ENCODE measurements at places on chromosomes 4 and X.

DNA sequence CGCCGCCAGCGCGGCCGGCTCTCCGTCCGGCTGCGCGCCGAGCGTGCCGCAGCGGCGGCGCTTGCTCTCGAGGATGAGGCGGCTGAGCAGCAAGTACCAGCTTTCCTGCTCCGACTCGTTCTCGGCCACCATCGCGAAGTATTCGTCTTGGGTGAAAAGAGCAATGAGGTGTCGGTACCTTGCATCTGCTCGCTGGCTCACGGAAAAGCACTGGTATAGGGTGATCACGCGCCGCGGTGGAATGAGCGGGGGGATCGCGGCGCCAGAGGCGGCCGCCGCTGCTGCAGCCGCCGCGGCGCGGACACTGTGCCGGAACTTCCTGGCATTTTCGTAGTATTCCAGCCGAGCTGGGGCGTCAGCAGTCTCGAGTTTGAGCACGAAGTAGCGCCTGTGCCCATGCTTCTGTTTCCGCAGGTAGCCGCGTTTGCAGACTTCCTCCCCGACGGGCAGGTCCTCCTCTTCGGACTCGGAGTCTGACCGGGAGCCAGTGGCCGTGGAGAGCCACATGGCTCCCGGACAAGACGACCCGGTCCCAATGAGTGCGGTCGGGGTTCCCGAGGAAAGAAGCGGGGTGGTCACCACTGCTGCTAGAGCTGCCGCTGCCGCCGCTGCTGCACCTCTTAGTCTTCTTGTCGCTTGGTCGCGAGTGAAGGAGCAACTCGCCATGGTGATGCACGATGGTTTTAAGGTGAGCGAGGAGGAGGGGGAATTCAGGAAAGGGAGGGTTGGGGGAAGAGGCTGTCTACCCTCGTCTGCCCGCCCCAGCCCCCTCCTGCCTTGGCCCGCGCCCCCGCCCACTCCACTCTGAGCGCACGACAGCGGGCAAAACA, 469 bp downstream of the IRS4 start:
- no peak for DNase-seq

DNA sequence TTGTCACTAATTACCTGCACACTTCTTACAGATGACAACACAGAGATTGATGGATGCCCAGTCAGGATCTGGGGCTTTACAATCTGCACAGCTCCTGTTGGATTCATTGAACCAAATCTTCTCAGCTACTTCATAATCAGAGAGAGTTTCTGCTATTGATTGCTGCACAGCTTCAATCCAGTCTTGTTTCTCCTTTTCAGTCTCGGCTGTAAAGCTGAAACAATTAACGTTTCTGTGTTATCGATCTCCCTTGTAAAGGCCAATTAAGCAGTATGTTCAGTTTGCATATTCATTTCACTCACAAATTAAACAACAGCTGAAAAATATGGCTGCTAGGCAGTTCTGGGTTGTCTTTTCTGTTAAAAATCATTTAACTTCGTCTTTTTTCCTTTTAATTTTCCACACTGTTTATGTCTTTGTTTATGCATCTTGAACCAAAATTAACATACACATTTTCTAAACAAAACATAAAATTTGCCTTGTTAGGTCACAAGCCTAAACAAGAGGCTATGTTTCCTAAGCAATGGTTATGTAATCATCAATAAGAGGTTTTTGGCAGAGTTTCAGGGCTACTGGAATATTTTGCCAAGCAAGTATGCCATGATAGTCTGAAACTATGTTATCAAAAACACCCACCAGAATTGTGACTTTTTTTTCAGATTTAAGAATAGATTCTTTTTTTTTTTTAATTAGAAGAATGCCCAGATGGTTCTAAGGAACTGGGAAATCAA, 79.2 kb downstream of the ARAP2 start:
- no peak for DNase-seq

DNA sequence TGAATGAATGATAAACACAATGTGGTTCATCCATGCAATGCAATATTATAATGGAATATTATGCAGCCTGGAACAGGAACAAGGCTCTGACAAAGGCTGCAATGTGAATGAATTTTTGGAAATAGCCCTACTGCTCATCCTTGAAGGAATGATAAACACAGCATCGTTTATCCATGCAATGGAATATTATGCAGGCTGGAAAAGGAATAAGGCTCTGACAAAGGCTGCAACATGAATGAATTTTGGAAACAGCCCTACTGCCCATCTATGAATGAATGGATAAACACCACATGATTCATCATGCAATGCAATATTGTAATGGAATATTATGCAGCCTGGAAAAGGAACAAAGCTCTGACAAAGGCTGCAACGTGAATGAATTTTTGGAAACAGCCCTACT, 159.4 kb downstream of the CRLF2 start:
- DNase-seq: no peak

DNA sequence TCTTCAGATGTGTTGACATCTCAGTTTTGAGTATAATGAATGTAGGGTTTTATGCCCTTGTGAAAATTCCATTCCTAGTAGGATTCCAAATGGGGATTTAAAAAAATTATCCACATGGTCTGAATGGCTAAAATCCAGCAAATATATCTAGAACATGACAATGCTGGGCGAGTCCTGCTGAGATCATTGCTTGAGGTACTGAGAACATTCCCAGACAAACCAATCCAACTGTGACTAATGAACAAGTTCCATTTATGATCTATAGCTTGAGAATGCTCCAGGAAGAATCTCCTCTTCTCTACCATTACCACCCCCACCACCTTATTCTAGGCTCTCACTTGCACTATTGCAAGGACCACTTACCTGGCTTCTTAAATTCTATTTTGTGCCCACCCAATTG, 77.2 kb upstream of the IL1RAPL2 start:
- DNase-seq: no peak

- DNase-seq: no peak
These were observed 20.6 kb downstream of the PIR start for GRCh38 chrX:15472531-15472930.

DNA sequence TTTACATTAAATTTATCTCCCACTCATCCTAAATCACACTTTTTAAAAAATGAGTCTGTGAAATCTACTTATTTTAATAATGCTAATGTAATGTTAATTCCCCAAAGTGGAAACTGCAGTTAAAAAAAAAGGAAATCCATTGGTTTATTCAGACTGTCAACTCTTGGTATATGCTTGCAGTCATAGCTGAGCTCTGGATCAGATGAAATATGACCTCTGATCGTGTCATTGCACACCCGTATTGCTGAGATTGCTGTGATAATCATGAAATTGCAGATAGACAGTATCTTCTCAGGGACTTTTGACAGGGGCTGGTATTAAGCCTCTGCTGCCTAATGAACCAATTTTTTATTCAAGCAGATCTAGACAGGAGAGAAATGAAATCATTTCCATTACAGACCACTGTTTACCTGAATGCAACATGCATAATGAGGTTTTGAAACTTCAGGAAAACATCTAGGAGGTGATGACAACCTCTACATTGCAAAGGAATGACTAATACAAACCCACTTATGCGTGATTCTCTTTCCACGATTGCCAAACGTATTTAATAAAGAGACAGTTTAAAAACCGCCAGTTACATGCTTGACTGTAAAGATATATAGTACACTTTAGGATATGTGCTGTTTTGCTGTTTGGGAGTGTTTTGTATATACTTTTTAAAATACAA, 138.3 kb upstream of the PUDP start:
- DNase-seq: no peak

DNA sequence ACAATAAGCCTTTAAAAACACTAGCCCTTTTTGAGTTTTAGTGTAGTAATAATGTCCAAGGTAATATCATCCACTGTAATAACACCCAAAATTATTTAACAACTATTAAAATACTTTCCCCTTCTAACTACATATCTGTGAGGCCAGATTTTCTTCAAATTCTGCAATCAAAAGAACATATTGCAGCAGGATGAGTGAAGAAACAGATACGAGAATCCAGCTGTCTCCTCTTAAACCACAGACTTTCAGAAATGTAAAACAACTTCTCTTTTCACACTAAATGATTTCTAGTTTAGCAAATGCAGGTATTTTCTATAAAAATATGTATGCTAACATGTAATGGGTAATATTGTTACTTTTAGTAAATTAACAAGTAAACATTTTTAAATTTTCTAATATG, 148.9 kb downstream of the PRDM5 start:
- DNase-seq: no peak

- DNase-seq: no peak
These were observed 108.5 kb downstream of the ZNF674 start for GRCh38 chrX:46436744-46437143.

DNA sequence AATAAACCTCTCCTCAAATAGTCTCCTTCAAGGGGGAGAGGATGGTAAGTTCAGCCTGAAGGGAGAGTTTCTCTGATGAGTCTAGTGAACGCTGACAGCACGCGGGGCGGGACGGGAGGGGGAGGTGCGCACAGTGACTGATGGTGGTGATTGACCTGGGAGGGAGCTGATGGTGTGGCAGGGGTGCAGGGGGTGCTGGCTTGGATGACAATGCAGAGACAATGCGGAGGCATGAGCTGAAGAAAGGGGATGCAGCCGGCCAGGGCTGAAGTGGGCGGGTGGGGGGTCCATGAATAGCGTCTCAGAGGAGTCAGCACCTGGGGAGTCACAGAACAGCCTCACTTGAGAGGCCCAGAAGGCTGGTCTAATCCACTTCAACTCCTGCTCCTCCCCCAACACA, 142.5 kb upstream of the PJA1 start:
- DNase-seq: no peak

DNA sequence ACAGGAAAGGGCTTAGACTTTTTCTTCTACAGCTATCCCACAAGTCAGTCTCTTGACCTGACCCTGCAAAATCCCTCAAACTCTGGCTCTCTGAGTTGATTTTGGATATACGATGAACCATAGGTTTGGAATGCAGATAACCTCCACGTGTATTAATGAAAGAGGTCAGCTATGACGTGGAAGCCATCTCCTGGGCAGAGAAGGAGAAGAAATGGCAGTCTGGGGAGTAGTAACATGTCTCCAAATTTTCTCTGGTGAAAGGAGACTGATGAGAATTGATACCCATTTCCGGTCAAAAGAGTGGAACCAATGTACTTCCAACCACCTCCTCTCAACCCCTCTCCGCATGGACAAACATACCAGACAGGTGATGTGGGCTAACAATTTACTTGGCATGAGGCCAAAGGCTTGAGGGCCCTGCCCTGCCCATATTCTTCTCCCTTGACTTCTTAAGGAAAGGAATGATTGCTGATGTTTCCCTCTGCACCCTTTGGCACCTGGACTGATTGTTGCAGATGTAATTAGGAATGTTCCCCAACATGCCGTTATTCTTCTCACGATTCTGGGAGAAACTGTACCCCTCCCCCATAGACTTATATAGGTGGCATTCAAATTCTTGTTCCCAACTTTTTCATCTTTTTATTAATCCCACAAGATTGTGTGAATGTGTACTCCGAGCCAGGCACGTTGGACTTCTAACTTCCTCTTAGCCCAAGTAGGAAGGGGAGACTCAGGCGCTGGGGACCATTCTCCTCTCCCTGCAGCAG, 580 bp upstream of the PLS3 start:
- DNase-seq: no peak

DNA sequence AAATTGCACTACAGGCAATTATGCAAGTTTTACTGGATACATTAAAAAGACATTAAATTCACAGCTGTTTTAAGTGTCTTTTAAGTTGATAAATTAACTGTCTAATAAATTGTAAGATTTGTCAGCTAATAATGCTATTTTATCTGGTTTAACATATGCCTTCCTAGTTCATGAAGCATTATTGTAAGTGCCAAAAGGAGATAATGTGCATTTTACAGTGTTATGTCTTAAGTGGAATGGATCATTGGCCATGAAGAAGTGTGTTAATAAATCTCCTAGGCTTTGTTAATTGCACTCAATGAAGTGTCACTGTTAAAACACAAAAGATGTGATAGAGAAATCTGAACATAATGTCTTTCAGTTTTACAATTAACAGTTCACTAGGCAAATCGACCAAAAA, 784.3 kb upstream of the POU3F4 start:
- DNase-seq: no peak

DNA sequence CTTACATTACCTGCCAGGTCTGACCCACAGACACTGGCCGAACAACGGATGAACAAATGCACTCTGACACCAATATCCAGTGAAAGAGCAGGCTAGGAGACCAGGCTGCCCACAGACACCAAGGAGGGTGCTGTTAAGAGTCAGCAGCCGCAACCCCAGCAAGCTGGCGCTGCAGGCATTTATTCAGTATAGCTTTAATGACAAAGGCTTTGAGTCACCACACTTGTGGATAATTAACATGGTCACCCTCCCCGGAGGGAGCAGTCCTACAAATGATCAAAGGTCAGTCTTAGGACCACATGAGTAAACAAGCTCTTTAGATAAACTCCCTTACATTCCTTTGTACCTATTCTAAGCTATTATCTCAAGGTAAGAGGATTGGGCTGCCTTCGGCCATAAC, 368.5 kb upstream of the GRID2 start:
- DNase-seq: no peak

- no peak for DNase-seq
These were observed 29.6 kb downstream of the RTL5 start for GRCh38 chrX:72102126-72102525.

DNA sequence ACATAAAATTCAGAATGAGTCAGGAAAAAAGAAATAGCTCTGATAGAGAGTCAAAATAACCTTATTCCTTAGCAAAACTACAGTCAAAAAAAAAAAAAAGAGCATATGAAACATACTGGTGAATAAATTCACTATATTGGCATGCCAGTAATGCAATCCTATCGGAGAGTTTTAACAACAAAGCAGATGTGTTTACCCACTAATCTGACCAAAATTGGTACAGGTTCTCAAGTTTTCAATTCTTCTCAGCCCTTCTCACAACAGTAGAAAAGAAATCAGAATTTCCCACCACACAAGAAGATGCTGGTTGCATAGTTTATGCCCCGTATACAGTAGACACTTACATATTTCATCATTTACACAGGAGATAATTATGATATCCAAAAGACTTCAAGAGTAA, 59.4 kb downstream of the LCORL start:
- no peak for DNase-seq

DNA sequence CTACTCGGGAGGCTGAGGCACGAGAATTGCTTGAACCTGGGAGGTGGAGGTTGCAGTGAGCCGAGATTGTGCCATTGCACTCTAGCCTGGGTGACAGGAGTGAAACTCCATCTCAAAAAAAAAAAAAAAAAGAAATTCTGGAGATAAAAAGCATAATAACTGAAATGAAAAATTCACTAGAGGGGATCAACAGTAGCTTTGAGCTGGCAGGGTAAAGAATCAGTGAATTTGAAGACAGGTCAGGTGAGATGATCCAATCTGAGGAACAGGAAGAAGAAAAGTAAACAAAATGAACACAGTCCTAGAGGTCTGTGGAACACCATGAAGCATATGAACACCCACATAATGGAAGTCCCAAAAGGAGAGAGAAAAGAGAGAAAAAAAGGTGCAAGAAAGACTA, 15.0 kb downstream of the TIMP1 start:
- DNase-seq: no peak

- no peak for DNase-seq
These were observed 1722.1 kb upstream of the PCDH10 start for GRCh38 chr4:131427000-131427399.

- no peak for DNase-seq
These were observed 90.8 kb downstream of the SHOX start for GRCh38 chrX:721354-721753.

- no peak for DNase-seq
These were observed 54.2 kb downstream of the LEF1 start for GRCh38 chr4:108114503-108114902.

GRCh38 chrX:151000861-151001331, 17.8 kb downstream of the HMGB3 start:
- DNase-seq: no peak

Measured in stimulated activated CD8-positive, alpha-beta memory T cell treated with anti-CD3 and anti-CD28 coated beads, Interleukin-2, amount 100 ng/mL, for 1 hour (primary cell).